ENCODE measurements at places on chromosomes 5 and 9.

DNA sequence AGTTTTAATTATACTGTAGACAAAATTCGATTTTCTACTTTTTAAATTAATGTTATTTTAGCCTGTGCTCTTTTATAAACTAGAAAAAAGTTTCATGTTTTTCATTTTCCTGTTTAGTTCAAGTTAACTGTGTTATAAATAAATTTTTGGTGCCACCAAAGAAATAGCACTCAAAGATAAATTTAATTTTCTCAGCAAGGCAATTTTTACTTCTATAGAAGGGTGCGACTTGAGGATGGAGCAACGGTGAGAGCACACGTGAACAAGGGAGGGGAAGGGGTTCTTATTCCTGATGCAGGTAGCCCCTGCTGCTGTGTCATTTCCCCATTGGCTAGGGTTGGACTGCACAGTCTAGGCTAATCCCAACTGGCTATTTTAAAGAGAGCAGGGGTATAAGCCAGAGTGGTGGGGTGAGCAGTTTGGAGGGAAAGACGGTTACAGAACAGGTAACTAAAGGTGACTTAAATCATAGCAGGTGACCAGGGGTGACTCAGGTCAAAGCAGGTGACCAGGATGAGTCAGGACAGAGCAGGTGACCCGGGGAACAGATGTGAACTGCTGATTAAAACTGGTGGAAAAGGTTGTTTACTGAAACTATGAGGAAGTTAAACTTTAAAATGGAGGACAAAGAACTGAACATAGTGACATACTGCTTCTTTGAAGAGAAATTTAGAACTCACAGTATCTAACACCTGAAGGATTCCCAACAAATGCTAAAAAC lies 104.6 kb upstream of the GPBP1 start:
- DNase-seq: no peak

DNA sequence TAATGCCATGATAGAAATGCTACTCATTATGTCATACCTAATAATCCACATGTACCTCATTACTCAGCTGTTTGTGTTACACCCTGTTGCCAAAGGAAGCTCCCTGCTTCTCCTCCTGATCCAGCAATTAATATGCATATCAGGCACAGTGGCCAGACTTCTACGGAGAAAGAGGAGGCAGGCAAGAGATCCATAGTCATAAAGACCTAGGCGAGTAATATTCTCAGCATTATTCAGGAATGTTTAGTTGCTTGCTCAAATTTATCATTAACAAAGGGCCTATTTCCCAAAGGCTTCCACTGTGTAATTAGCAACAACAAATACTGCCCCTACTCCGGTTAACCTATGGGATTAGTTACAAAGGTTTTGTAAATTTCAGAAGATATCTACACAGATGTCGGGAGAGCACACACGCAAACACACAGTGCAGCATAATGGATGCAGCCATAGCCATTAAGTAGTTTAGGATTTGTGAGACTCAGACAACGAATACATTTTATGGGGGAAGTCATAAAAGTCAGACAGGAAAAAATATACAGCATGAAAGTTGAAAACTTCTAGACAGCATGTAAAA lies 192.6 kb downstream of the EFNA5 start:
- DNase-seq: no peak

DNA sequence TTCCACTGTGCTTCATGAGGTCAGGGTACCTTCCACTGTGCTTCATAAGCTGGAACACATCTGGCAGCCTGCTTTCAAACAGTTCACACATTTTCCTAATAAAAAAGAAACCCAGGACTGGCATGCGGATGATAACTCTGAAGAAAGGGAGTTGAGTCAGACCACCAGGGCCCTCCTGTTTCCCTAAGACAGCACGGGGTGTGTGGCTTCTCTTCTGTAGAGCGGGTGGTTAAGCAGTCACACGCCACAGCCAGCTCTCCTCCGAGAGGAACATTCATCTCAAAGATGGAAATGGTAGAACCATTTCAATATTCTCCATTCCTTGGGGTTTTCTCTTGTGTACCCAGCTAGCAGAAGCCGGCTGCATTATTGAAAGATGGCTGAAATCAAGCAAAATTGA lies 128.1 kb upstream of the LMX1B start:
- no peak for DNase-seq

GRCh38 chr5:39266442-39266841 lies 47.1 kb upstream of the FYB1 start:
- no peak for DNase-seq

DNA sequence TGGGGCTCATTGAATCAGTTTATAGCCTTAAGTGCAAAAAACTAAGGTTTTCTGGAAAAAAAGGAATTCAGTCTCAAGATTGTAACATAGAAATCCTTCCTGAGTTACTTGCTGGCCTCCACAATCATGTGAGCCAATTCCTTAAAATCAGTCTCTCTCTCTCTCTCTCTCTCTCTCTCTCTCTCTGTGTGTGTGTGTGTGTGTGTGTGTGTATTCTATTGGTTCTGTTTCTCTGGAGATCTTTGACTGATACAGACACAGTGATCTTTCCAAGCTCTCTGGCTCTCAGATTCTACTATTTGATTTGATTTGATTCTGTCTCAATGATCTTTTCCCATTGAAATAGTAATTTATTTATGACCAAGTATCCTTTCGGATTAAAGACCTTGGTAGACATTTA lies 74.6 kb downstream of the CFAP95 start:
- DNase-seq: no peak

- DNase-seq: no peak
Observed at GRCh38 chr9:12889402-12890106, 114.7 kb downstream of the LURAP1L start.

GRCh38 chr9:33170464-33171415 lies 3.6 kb upstream of the B4GALT1 start:
- DNase-seq: no peak

GRCh38 chr5:14004598-14005394 lies 60.3 kb upstream of the DNAH5 start:
- no peak for DNase-seq

DNA sequence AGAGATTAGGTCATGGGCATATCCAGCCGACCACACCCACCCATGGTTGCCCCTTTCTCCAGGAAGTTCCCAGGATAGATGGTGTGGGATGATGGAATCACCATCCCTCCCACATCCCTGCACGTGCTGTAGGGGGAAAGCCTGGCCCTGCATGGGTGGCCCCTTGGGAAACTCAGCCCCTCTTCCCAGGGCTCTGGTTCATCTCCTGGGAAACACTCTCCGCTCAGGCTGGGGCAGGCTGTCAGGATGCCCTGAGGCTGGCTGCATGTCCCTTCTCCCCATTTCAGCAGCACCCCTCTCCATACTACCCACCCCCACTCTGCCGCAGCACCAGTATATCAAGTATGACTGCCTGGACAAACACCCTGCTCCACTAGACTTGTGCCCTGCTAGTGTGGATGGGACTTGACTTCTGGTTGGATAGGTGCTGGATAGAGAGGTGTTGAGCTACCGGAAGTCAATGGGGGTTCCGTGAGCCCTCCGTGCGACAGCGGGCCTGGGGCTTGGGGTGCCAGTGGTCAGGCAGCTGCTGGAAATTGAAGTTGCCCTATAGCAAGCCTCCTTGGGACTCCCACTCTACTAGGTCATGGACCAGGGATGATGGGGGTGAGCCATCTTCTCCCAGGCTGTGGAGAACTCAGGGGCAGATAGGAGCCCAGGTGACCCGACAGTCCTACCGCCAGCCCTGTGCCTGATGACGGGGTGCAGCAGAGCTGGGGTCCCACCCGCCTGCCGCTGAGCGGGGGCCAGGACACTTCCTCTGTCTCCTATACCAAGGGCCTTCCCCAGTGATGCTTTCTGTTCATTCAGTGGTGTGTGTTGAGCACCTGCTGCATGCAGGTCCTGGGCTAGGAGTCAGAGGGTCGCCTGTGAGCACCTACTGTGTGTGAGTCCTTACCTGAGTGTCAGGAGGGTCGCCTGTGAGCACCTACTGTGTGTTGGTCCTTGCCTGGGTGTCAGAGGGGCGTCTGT lies 69.4 kb upstream of the COL5A1 start:
- DNase-seq: no peak

- no peak for DNase-seq
Observed at GRCh38 chr9:37575001-37575400, 1.2 kb downstream of the FBXO10 start.

DNA sequence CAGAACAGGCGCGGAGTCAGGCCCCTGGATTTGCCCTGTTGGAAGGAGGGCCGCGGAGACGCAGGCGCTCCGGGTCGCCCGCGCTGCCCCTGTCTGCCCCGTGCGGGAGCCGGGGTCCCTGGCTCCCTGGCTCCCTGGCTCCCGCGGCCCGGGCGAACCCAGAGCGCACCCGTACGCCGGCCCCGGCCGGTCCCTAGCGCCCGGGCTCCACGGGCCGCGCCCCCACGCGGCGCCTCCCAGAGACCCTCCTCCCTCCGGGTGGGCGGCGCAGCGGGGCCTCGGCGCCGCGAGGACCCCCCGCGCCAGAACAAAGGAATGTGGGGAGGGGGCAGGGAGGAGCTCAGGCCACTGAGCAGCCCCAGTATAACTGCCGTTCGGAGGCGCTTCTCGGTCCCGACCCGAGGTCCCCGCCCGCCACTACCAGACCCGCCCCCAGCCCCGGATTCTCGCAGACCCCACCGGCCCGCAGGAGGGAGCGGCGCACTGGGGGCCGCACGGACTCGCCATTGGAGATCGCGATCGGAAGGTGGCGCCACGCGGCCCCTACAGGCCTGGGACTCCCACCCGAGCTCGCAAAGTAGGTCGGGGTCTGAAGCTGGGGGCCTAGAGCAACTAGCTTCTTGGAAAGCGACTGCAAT lies 2.4 kb downstream of the NFIL3 start:
- no peak for DNase-seq

- DNase-seq: no peak
Observed at GRCh38 chr5:79120221-79120620, 8.6 kb downstream of the BHMT start.

- no peak for DNase-seq
Observed at GRCh38 chr9:69279084-69279731, 45.8 kb upstream of the ENTREP1 start.

GRCh38 chr9:97419309-97419867 lies 7.5 kb downstream of the TDRD7 start:
- no peak for DNase-seq

DNA sequence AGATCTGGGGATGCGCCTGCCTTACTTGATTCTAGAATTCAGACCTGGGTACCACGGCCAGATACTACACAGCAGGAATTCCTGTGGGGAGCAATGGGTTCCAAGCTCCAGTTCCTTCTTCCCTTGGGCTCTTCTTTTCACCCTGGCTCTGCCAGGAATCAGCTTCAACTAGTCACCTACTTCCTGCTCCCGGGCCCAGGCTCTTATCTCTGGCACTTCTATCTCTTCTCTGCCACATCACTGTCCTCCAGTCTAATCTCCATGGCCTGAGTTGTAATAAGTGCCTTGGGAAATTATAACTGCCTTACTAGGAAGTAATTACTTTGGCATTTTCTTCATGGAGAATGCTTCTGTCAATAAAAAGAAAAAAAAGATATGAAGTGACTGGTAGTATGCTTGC lies 26.2 kb upstream of the SERINC5 start:
- no peak for DNase-seq

DNA sequence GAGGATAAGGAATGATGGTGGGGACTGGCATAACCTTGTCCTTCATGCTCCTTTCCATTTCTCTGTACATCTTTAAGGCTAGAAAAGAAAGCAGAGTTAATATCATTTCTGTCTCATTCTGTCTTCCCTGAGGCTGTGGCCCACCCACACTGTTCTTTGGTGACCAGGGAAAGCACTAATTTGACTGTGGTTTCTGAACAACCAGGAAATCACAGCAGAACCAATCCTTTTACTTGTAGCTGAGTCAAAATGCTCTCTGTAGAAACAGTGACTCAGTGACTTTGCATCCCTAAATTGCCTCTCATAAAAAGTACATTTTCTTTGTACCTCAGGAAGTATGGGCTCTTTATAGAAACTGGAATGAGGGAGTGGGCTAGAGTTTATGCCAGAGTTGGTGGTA lies 28.1 kb downstream of the IL33 start:
- no peak for DNase-seq

DNA sequence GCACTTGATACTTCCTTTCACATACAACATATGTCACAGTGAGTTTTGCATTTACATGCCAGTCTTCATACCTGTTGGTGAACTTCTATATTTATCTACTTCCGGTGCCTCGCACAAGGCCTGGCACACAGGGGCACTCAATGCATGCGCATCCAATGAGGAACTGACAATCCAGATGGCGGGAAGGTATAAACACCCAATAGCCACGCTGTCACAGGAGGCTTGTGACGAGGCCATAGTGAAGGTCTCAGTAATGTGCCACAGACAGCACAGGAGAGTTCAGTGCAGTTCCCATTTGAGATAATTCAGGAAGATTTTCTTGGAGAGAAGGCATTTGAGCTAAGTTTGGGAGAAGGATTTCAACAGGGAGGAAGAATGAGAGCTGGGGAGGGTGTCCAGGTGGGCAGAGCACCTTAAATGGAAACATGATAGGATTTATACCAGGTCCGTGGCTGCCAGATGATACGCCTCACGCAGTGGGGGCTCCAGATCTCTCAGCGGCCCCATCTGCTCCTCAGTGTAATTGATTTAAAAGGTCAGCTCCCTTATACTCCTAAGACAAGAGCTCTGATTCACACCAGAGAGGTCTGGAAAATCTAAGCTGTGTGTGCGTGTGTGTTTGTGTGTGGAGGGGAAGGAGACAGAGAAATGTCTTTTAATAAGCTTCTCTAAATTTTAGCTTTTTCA lies 206.2 kb downstream of the DCP2 start:
- no peak for DNase-seq

- DNase-seq: no peak
Observed at GRCh38 chr9:99074902-99075245, 30.0 kb upstream of the TGFBR1 start.

DNA sequence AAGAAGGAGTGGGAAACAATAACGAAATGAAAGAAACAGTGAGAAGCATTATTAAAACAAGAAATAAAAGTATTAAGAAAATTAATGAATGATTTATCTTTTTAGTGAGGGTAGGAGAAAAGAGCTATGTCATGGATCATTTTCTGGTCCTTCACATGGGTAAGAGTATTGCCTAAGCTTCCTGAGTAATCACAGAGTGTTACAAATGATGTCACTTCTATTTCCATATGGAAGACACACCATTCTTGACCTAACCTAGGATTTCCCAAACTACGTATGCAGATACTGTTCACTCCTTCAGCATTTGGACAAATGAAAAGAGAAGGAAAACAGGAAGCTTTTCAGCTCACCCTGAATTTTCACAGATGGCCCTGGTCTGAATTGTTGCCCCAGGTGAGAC lies 3.3 kb upstream of the TSLP start:
- no peak for DNase-seq

GRCh38 chr9:103867886-103868285 lies 226.2 kb upstream of the SMC2 start:
- DNase-seq: no peak

GRCh38 chr5:179805070-179805528 lies 1.6 kb downstream of the MGAT4B start:
- DNase-seq: no peak

- no peak for DNase-seq
Observed at GRCh38 chr5:151028717-151029116, 8.3 kb downstream of the GPX3 start.

- no peak for DNase-seq
Observed at GRCh38 chr9:21507483-21507790, 25.3 kb upstream of the IFNE start.

DNA sequence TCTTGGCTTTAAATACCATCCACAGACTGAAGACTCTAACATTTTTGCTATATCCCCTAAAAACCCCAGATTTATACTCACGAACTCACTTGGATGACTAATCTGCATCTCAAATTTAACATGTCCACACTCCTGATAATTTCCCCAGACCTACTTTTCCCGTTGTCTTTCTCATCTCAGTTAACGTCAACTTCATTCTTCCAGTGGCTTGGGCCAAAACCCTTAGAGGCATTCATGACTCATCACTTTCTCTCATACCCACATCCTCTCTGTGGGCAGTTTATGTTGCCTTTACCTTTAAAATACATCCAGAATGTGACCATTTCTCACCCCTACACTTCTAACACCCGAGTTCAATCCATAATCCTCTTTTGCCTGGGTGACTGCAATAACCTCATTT lies 96.7 kb downstream of the EDIL3 start:
- DNase-seq: no peak
